ENCODE measurements at places on chromosomes 3 and 15. TPM values are rescaled to one million over a fixed set of nuclear protein-coding genes. Genes with fewer than 3 reads are reported as not detected.

- H3K27me3 ChIP-seq: peaks cover 1% of the 10 kb centered on the region
- peak; percentile 73 for DNase-seq
- H3K4me3 ChIP-seq: no peak overlapping the region
- no peaks in the 10 kb centered on the region for H3K36me3 ChIP-seq
These were observed 66.6 kb downstream of the USF3 start for GRCh38 chr3:113629584-113630421.

GRCh38 chr3:172939651-172940293, 189.2 kb downstream of the ECT2 start:
- H3K4me3 ChIP-seq: no peak overlapping the region
- no peaks in the 10 kb centered on the region for H3K36me3 ChIP-seq
- peaks cover 8% of the 10 kb centered on the region for H3K4me1 ChIP-seq
- DNase-seq: no peak
- H3K27me3 ChIP-seq: no peaks in the 10 kb centered on the region

DNA sequence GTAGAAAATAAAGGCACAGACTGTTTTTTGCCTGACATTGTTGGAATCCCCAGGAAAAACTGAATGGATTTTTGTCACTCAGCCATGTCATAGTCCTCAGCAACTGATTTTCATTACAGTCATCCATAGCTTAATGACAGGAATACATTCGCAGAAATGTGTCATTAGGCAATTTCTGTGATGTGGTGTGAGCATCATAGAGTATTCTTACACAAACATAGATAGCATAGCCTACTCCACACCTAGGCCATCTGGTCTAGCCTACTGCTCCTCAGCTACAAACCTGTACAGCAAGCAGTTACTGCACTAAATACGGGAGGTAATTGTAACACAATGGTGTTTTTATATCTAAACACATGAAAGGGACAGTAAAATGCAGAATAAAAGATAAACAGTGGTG, 34.4 kb upstream of the FBN1 start:
- H3K4me1 ChIP-seq: no peaks in the 10 kb centered on the region
- H3K36me3 ChIP-seq: no peaks in the 10 kb centered on the region
- DNase-seq: no peak
- H3K4me3 ChIP-seq: no peak overlapping the region
- H3K27ac ChIP-seq: no peak overlapping the region

DNA sequence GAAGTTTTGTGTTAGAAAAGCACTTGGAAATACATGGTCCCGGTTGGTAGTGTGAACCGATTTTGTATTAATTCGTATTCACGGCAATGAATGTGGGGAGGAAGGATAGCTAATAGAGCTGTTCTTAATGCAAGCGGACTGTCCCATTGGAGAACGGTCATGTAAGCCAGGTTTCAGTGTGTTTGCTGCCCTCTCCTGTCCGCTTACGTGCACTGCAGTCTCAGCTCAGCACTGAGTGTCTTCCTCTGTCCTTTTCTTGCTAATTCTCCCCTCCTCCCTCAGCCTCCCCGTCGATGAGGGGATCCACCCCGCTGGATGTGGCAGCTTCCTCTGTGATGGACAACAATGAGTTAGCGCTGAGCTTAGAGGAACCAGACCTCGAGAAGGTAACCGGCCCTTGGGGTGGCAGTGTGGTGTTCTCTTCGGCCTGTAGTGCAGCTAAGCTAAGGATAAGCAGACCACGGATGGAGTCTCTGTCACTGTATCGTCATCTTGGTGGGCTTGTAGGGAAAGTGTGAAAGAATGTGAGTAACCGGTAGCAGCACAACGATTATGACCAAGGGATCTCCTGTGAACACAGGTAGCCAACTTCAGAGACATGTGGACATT, 267.5 kb upstream of the CHRM5 start:
- no peak overlapping the region for H3K27ac ChIP-seq
- H3K4me3 ChIP-seq: no peak overlapping the region
- H3K27me3 ChIP-seq: no peaks in the 10 kb centered on the region
- DNase-seq: peak; percentile 73

The EBLN2 gene
- 18.5 TPM for total RNA-seq

GRCh38 chr3:47949979-47950378, 66.2 kb downstream of the MAP4 start:
- peaks cover 1% of the 10 kb centered on the region for H3K4me1 ChIP-seq
- H3K4me3 ChIP-seq: no peak overlapping the region
- H3K27me3 ChIP-seq: no peaks in the 10 kb centered on the region

DNA sequence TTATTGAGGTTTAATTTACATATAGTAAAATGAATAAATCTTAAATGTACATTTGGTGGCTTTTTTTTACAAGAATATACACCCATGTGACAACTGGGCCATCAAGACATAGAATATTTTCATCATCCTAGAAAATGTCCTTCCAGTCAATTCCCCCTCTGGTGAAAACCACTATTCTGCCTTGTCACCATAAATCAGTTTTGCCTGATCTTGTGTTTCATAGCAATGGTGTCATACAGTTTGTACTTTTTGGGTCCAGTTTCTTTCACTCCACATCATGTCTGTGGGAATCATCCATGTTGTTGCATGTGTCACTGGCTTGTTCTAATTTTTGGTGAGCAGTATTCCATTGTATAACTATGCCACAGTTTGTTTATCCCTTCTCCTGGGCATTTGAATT, 133.1 kb downstream of the PDCD6IP start:
- H3K36me3 ChIP-seq: no peaks in the 10 kb centered on the region
- no peak for DNase-seq
- no peak overlapping the region for H3K27ac ChIP-seq
- H3K4me3 ChIP-seq: no peak overlapping the region
- H3K4me1 ChIP-seq: no peaks in the 10 kb centered on the region

GRCh38 chr3:55006244-55006676, 78.4 kb upstream of the LRTM1 start:
- no peak for DNase-seq
- H3K4me3 ChIP-seq: no peak overlapping the region
- H3K36me3 ChIP-seq: no peaks in the 10 kb centered on the region

DNA sequence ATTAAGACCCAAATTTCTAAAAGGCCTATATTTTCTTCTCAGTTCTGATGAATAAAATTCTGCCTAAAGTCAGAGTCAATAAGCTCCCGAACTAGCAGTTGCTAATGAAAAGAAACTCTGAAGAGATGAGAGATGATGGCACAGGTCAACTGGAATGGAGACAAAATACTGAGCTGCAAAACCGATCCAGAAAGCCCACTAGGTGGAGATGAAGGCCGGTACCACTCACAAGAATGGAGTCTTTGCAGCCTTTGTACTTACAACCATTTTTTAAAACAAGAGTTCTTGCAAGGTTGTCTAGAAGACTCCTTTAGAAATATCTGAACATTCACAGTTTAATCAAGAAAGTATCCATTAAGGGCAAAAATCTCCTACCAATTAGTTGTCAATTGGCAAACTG, 119.9 kb upstream of the TJP1 start:
- H3K4me3 ChIP-seq: no peak overlapping the region
- no peak for DNase-seq
- no peak overlapping the region for H3K27ac ChIP-seq
- no peaks in the 10 kb centered on the region for H3K4me1 ChIP-seq
- H3K27me3 ChIP-seq: no peaks in the 10 kb centered on the region
- no peaks in the 10 kb centered on the region for H3K36me3 ChIP-seq

DNA sequence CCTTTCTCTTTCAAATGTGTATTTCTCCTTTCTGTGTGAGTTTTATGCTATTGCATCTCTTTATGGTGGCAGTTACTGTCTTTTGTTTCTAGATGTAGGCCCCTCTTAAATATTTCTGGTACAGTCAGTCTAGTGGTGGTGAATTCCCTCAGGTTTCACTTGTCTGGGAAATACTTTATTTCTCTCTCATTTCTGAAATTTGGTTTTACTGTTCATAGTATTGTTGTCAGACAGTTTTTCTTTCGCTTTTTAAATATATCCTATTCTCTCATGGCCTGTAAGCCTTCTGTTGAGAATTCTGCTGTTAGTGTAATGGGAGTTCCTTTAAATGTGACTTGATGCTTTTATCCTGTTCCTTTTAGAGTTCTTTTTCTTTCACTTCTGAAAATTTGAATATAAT, 874.0 kb downstream of the PLOD2 start:
- DNase-seq: no peak
- no peaks in the 10 kb centered on the region for H3K27me3 ChIP-seq
- no peak overlapping the region for H3K27ac ChIP-seq
- H3K36me3 ChIP-seq: no peaks in the 10 kb centered on the region

The HIGD2B gene
- total RNA-seq: not detected

DNA sequence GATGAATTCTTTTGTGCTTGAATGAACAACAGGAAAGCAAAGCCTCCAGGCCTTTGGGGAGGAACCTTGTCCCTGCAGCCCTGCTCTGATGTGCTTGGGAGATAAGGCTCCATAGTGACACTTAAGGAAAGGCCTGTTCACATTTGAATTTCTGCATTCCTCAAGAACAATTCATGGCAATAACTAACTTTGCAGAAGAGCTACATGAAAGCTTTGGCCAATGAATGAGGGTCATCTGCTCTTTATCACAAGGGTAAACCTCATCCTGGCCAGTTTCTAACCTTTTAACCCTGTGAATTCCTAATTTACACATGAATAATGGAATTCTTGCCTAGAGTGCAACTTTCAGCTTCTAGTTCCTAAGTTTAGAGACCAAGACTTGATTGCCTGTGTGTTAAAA, 5.6 kb downstream of the PRTG start:
- H3K4me3 ChIP-seq: no peak overlapping the region
- no peak overlapping the region for H3K27ac ChIP-seq
- no peaks in the 10 kb centered on the region for H3K36me3 ChIP-seq
- DNase-seq: no peak
- peaks cover 19% of the 10 kb centered on the region for H3K4me1 ChIP-seq

DNA sequence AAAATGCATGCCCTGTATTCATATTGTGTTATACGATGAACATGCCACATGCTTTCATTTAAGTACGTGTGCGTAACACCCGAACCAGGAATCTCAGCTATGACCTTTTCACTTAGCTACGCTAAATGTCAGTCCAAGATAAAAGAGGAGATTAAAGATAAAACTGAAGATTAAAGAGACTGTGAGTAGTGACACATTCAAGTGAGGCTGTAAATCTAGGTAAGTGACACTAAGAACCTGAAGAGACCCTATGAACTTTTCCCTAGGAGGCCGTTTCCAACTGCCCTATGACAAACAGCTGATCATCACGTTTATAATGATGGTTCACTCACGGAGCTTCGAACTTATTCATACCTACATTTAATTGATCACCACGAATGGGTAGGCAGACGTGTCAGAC, 32.2 kb downstream of the TFRC start:
- H3K4me3 ChIP-seq: no peak overlapping the region
- H3K27me3 ChIP-seq: no peaks in the 10 kb centered on the region
- DNase-seq: no peak

DNA sequence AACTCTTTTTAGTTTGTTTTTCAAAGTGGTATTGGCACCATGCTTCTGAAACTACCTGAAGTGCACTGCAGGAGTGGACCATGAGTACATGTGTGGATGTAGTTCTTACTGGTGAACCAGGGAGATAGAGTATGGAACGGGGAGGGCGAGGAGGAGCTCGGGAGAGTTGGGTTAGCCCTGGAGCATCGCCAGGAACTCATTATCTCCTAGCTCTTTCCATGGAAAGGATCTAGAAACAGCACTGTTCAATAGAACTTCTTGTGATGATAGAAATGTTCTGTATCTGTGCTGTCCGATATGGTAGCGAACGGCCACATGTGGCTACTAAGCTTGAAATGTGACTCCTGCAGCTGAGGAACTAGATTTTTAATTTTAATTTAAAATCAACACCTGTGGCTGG, 47.3 kb downstream of the VGLL4 start:
- DNase-seq: no peak
- H3K36me3 ChIP-seq: peaks cover 9% of the 10 kb centered on the region
- no peak overlapping the region for H3K4me3 ChIP-seq
- peaks cover 37% of the 10 kb centered on the region for H3K4me1 ChIP-seq
- no peak overlapping the region for H3K27ac ChIP-seq

DNA sequence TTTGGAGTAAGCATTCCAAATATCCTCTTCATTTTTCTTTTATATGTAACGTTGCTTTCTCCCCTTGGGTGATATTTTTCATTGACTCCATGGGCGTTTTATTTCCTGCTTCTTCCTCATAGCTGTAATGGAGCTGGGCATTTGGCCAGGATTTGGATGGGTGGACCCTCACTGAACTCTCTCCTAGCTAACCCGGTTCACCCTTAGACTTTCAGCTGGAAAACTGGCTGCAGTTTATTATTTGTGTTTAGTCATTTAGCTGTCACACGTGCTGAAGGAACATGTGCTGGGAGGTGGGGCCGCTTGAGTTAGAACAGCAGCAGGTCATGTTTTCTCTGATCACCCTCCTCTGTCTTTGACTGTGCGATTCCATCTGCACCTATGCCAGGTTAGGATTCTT, 407.6 kb downstream of the ZIC1 start:
- no peaks in the 10 kb centered on the region for H3K27me3 ChIP-seq
- no peak overlapping the region for H3K27ac ChIP-seq
- no peaks in the 10 kb centered on the region for H3K4me1 ChIP-seq
- peak; percentile 88 for DNase-seq
- H3K36me3 ChIP-seq: no peaks in the 10 kb centered on the region

The CISH gene
- 42.9 TPM for total RNA-seq
